ENCODE measurements at places on chromosomes 5 and 9.
A peak's percentile ranks its signal among the peaks of the same experiment; 100 is the strongest.

GRCh38 chr9:128166169-128166568 lies 6.1 kb downstream of the BBLN start:
- no peak for DNase-seq

GRCh38 chr9:119726035-119726434 lies 356.8 kb upstream of the BRINP1 start:
- no peak for DNase-seq

DNA sequence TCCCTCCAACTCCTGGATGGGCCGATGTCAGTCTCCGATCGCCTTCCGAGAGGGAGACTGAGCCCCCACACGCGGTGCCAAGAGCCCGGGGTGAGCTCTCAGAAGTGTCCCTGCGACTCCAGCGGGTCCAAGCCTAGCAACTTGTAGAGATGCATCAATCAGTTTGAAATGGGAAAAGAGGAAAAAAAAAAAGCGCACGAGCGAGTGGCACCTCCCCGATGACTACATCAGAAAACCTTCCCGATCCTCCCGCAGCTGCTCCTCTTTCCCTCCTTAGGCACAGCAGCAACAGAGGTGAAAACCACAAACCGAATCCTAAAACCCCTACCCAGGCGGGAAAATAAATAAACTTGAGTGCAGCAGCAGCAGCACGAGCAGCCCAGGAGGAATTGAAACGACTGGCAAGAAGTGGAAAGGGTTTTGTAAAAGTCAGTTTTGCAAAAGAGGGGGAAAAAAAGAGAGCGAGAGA lies 1.0 kb upstream of the EFNA5 start:
- peak; percentile 73 for DNase-seq

- peak; percentile 68 for DNase-seq
Observed at GRCh38 chr5:178234750-178235587, 2.4 kb upstream of the PHYKPL start.
